ENCODE measurements at places on chromosomes 4 and X.

DNA sequence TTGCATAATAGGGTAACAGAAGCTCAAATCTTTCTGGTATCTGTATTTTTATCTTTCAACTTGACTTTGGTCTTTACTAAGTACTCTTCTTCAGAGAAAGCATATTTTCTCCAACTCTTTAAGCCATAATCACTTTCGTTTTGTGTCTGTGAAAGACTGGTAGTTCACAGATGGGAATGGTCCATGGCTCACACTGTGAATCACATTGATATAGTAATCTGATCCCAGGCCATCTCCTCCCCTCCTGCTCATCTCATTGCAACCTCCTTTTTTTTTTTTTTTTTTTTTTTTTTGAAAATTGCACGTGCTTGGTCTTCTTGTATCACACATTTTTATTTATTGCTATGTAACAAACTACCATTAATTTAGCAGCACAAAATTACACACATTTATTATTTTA lies 694.5 kb upstream of the SLIT2 start:
- no peak for DNase-seq

GRCh38 chr4:169226565-169226964 lies 44.2 kb downstream of the SH3RF1 start:
- no peak for DNase-seq

- DNase-seq, result no peak
These were observed 11.3 kb upstream of the AREG start for GRCh38 chr4:74433541-74434172.

- peak; percentile 41 for DNase-seq
These were observed 25.0 kb upstream of the BCORL1 start for GRCh38 chrX:129957241-129958082.

GRCh38 chrX:19569121-19569805 lies 54.0 kb upstream of the MAP3K15 start:
- no peak for DNase-seq

- no peak for DNase-seq
These were observed 1315.1 kb upstream of the PCDH7 start for GRCh38 chr4:29405116-29405515.

All from activated CD4-positive, alpha-beta T cell treated with anti-CD3 and anti-CD28 coated beads for 4 hours (primary cell).